GM12892 (cell line): ENCODE measurements at places on chromosomes 11 and 22.

GRCh38 chr11:64794526-64794925 is 8.5 kb downstream of the MAP4K2 start:
- DNase-seq: no peak

DNA sequence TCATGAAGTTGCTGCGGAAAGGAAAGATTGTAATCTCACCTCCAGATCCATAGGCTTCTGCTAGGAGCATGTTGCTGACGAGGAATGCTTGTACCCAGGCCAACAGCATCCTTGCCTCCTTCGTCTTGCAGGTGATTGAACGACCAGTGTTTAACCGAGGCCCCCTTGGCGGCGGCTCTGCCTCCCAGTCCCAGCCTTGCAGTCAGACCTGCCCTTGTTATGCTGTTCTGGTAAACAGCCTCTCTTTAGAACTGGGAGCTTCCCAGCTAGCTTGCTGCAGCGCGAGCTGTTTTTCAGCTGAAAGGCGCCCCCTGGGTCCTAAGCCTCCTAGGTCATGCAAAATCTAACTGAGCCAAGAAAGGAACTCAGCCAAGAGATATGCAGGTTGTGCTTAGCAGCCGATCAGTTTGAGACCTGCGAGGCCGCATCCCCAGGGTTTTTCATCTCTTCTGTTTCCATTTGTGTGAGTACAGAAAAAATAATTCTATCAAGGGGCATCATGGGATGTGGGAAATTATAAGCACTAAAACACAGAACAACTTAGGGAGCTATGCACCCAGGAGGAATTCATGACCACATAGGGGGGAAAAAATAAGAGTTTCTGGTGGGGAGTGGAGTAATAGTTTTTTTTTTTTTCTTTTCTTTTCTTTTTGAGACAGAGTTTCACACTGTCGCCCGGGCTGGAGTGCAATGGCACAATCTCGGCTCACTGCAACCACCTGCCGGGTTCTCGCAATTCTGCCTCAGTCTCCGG is at the start of gene PIK3IP1:
TSS of gene PIK3IP1 (minus strand) at position 253 of the 754 bp plus-strand sequence. CDS start at position 109, 144 bp downstream.
- DNase-seq: peak; percentile 57

GRCh38 chr11:87572881-87573280 is 535.1 kb downstream of the TMEM135 start:
- DNase-seq: no peak

DNA sequence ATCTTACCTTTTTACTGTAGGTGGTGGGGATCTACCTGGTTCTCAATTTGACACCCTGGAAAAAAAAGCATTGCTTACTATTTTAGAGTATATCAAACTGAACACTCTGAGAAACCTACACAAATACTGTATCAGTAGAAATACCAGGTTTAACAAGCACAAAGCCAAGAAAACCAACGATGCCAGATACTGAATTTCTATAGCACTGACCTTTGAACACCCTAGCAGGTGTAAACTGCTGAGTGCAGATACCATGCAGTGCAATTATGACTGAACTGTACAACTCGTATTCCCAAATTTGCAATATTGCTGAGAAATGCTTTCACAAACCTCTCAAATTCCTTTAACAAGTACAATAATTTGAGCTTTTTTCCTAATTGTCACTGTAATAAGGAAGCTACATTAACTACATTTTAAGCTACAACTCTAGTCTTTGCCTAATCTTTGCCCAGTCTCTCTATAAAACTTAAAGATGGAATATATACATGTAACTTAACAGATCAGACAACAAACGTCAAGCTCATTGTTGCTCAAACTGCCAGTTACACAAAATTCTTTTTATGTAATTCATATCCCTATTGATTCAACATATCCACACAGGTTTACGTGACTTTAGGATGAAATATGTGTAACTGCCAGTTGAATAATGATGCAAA is 8.9 kb downstream of the TAF1D start:
- no peak for DNase-seq

GRCh38 chr22:49513358-49513851 is 314.3 kb downstream of the BRD1 start:
- DNase-seq: no peak

DNA sequence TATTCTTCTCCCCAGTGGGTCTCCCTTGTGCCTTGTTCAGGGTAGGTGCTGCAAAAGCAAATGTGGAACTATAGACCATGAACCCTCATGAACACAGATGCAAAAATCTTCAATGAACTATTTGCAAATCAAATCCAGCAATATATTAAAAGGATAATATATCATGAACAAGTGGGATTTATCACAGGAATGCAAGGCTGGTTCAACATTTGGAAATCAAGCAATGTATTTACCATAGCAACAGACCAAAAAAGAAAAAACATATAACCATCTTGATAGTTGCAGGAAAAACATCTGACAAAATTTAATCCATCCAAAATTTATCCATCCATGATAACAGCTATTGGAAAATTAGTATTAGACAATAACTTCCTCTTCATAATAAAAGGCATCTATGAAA is 11.4 kb upstream of the OSBPL5 start:
- no peak for DNase-seq

GRCh38 chr11:76280151-76280881 is 74.0 kb upstream of the WNT11 start:
- DNase-seq: no peak

DNA sequence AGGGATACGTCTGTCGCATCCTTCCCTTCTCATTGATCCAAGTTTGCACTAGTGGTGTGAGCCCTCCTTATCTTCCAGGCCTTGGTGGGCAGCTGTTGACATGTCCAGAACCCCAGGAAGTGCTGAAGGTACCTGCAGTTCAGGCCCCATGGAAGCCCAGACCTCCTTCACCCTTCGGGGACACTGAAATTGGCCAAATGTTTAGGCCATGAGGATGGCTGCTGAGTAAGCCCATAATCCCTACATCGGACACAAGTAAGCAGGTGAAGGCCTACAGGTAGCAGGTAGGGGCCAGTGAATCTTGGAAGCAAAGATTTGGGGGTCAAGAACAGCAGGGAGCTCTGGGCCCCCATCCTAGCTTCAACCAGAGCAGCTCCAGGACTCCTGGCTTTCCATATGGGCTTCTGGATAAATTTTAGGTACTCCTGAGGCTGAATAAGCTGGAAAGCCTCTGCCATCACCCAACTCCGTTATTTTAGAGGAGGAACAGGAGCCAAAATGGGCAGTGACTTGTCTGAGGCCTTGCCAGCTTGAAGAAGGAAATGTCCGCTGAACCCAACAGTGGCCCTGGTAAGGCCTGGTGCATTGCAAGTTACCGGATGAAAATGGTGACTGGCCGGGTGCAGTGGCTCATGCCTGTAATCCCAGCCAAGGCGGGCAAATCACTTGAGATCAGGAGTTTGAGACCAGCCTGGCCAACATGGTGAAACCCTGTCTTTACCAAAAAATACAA is 45.2 kb downstream of the MORC2 start:
- DNase-seq: no peak

DNA sequence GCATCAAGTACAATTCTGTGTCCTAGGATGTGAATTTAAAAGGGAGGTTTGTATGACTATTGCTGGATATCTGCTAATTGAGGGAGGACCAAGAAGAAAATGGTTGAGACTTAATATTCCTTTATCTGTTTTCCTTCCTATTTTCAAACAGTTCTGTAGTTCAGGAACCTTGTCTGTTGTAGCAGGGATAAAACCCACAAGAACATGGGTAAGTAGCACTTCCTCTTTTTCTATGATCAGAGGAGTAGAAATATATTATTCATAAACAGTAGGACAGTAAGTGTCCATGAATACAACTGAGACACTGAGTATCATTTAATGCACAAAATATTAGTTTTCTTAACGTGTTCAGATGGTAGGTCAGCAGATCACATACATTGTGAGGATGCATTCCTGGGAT is 7.6 kb downstream of the MS4A3 start:
- no peak for DNase-seq

- no peak for DNase-seq
Observed at GRCh38 chr11:70060611-70061293, 17.4 kb upstream of the ANO1 start.

- no peak for DNase-seq
Observed at GRCh38 chr22:48594757-48595510, 1232.7 kb downstream of the BRD1 start.

- DNase-seq: no peak
Observed at GRCh38 chr11:134838708-134839107, 426.7 kb upstream of the B3GAT1 start.

- no peak for DNase-seq
Observed at GRCh38 chr11:110832539-110832938, 120.3 kb upstream of the ARHGAP20 start.

- DNase-seq: no peak
Observed at GRCh38 chr11:123494195-123495050, 64.4 kb downstream of the GRAMD1B start.

DNA sequence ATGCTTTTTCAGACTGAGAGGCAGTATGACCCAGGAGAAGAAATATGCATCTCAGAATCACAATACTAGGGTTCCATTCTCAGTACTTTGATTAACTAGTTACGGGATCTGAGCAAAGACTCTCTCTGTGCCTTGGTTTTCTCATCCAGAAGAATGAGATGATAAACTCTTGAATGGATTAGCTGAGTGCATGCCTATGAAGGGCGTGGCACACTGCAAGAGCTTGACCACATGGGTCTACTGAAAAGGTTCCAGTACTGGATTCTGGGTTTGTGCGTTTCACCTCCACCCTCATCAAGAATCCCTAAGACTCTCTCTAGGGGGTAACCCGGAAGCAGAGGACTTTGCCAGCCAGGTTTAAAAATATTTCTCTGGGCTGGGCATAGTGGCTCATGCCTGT is 25.6 kb downstream of the PGA5 start:
- DNase-seq: no peak

DNA sequence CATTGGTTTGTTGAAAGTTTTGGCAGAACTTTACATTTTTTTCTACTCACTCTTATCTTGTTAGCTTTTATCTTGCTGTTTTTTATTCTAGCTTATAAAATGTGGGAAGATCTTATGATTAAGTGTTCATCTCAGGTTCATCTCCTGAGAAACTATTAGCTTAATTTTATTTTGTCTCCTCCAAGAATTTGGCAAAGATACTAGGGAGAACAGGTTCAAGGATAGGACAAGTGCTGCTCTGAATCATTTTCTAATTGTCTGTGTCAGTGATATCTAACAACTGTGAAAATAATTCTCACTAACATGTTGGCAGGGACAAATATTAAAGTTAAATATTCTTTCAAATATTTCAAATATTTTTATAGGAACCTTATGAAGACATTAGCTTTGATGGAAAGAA is 38.2 kb upstream of the FSHB start:
- DNase-seq: no peak

- DNase-seq: no peak
Observed at GRCh38 chr22:46113110-46113909, 37.0 kb upstream of the PPARA start.

DNA sequence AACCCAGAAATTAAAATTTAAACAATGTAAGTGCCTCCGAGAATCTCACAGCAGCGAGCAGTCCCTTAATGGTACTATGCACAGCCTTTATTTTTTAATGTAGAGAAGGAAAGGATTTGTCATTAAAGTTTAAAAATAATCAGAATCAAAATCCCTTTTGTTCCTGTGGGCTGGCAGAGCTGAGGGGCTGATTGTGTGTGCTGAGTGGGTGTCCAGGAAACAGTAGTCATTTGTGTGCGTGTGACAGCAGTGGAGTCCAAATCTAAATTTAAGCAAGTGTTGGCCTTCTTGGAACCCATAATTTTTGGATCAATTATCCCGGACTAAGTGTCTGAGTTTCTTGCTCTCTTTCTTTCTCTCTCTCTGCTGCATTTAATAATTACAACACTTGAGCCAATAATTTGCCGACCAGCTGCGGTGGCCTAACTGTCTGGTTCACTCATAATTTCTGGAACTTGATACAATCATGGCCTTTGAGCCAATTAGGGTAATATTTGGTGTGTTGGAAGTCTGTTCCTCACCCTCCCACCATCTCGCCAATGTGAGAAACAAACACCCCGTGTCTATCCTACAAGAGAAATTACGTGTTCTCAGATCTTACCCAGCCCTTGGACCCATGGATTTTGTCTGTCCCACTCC is 528.0 kb downstream of the SOX6 start:
- DNase-seq: no peak

GRCh38 chr11:44943118-44943517 is 7.6 kb downstream of the TP53I11 start:
- no peak for DNase-seq

DNA sequence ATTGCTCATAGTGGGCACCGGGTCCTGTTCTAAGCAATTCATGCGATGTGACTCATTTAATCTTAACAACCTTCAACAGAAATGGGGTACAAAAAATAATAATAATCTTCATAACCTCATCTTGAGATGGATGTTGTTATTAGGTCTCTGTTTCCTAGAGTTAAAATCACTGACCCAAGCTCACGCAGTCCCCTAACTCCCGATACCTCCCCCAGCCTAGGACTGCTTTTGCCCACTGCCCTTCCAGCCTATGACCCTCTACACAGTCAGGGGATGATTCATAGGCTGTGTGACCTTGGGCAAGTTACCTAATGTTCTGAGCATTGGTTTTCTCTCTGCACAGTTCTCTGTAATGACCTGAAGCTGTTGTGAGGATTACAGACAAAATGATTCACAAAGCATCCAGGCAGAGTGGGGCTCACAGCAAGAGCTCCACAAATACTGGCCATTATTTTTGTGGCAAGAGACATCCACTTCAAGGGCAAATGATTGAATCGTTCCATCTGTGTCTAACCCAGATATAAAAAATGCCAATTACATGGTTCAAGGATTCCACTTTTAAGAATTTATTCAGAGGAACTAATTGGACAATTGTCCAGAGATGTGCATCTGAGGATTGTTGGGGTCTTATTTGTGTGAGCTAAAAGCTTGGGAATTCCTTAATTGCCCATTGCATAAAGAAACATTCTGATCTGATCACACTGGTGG is 20.0 kb downstream of the MTFP1 start:
- DNase-seq: no peak

- DNase-seq: no peak
Observed at GRCh38 chr11:66910669-66911068, 47.5 kb downstream of the PC start.

- no peak for DNase-seq
Observed at GRCh38 chr11:8320076-8320475, 56.4 kb upstream of the LMO1 start.

GRCh38 chr11:110434952-110435779 is 5.4 kb downstream of the FDX1 start:
- no peak for DNase-seq

GRCh38 chr22:46900549-46900948 is 138.1 kb downstream of the TBC1D22A start:
- DNase-seq: no peak

- no peak for DNase-seq
Observed at GRCh38 chr11:27904358-27905055, 203.4 kb downstream of the KIF18A start.

GRCh38 chr11:113773092-113773415 is 438 bp downstream of the ZW10 start:
- DNase-seq: no peak

- DNase-seq: peak; percentile 29
Observed at GRCh38 chr11:45031912-45032519, 81.3 kb upstream of the TP53I11 start.

- peak; percentile 17 for DNase-seq
Observed at GRCh38 chr11:69832561-69833413, 13.6 kb upstream of the FGF3 start.

- DNase-seq: peak; percentile 13
Observed at GRCh38 chr11:10824888-10825287, 16.2 kb upstream of the EIF4G2 start.

- no peak for DNase-seq
Observed at GRCh38 chr11:304915-305843, 2.4 kb upstream of the IFITM2 start.

- DNase-seq: no peak
Observed at GRCh38 chr11:99814021-99814420, 793.3 kb downstream of the CNTN5 start.
